NCI-H1930 (cell line): ENCODE measurements at places on chromosomes 2 and 18.

- no peak for DNase-seq
These were observed 325.2 kb downstream of the OSR1 start for GRCh38 chr2:19033240-19033639.

GRCh38 chr2:86411396-86411795 is 29.8 kb upstream of the KDM3A start:
- no peak for DNase-seq

GRCh38 chr18:59788791-59789106 is 91.5 kb upstream of the CCBE1 start:
- DNase-seq = no peak

- no peak for DNase-seq
These were observed 6.3 kb upstream of the EN1 start for GRCh38 chr2:118853651-118854291.

- DNase-seq = no peak
These were observed 592.3 kb upstream of the ID2 start for GRCh38 chr2:8089596-8089995.

DNA sequence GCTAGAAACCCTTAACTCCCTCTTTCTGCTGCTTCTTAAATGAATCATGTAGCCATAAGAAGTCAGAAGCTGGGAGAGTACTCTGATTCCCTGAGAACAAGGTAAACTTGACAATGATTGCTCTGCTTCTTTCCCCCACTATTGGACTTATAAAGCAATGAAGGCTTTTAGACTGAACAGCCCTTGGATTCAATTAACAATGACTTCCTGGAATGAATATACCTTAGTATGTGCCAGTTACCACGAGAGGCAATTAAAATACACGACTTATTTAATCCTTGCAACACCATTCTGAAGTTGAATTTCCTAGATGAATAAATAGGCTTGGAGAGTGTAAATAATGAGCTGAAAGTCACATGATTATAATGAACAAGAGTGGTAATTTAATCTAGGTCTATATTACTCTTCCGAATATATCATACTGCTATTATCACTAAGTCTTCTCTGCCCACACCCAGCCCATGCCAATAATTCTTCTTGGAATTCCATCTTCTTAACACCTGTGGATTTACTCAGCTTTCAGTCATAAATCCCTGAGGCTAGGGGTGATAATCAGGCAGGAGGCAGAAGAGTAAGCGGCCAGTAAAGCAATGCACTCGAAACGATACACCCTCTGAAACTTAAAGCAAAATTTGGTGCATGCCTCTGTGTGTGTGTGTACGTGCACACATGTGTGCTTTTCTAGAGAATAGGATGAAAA is 170.2 kb downstream of the ATAD2B start:
- no peak for DNase-seq

DNA sequence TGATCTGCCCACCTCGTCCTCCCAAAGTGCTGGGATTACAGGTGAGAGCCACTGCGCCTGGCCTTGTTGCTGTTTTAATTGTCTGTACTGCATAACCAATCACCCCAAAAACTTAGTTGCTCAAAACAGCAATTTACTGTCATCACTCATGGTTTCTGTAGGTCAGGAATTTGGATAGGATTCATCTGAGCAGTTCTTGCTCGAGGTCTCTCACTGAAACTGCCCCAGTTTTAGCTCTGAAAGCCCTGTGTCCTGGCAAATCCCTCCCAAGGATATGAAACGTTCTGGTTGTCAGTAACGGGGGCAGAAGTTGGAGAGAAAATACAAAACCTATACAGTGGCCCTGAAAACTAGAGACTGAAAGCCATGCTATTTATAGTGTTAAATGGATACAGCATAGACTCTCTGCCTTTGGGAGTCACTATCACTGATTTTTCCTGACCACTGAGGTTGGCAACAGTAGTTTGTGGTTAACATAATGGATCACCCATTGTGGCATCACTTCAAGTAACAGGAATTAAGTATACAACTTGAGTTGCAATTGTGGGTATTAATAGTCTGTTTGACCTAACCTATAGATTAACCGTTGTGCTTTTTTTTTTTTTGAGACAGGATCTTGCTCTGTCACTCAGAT is 27.2 kb upstream of the ERICH2 start:
- DNase-seq = no peak

DNA sequence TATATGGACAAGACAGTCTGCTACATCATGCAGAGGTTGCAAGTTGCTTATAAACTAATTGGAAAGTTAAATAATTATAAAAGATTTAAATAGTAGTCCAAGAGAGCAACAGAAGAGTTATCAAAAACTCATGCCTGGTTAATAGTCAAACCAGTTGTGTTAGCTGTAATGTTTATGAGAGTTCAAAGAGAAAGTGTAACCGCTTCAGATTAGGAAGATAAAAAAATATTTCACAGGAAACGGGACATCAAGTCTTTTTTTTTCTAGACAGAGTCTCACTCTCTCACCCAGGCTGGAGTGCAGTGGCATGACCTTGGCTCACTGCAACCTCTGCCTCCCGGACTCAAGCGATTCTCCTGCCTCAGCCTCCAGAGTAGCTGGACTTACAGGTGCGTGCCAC is 34.6 kb upstream of the RNF125 start:
- no peak for DNase-seq

DNA sequence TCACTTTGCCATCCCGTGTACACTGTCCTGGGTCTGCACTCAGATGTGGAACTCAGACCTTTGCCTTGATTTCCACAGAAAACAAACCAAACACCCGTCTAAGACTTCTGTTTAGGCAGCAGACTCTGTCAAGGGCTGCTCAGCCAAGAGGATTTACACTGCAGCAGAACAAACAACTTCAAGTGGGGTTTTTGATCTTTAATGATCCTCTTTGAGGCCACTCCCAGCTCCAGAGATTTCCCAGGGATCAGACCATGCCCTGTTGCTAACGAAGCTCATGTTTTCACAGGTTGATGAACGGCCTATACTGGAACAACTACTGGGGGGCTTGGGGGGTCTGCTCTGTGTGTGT is 52.5 kb upstream of the LGALSL start:
- no peak for DNase-seq

DNA sequence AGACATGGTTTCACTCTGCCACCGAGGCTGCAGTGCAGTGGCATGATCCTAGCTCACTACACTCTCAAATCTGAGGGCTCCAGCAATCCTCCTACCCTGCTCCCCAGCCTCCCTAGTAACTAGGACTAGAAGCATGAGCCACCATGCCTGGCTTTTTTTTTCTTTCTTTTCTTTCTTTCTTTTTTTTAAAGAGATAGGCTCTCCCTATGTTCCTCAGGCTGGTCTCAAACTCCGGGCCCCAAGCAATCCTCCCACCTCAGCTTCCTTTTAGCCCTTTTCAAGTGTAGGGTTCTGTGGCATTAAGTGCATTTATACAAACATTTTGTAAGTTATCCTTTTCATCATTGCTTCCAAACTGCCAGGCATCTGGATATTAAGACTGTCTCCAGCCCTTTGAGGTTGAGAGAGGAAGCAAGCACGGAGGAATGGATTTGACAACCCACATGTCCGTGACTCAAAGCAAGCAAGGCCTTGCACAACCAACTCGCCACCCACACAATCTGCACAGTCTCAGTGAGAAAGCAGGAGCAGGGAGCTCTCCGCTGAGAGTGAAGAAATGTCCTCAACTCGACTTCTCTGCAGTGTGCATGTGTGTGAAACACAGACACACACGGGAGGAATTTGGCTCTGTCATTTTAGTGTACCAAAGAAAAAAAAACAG is 65.6 kb downstream of the ATP8B1 start:
- no peak for DNase-seq

DNA sequence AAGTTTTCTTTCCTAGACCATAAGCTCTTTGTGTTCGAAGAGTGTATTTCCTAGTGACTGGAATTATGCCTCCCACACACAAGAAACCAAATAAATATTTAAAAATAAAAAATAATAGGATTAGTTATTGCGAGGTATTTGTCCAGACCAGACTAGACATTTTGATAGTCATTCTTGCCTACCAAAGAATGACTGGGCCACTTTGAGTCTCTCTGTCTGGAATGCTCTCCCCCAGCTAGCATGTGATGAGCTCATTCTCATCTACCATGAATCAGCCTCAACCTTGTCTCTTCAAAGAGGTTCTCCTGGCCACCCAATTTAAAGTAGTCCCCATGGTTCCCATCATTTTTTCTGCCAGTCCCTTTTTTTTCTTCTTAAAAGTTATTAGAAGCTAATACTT is 13.9 kb upstream of the DSC1 start:
- DNase-seq = no peak
